Stimulated activated CD8-positive, alpha-beta memory T cell treated with anti-CD3 and anti-CD28 coated beads, Interleukin-15, amount 100 ng/mL, for 4 hours (primary cell): ENCODE measurements at places on chromosomes 5 and 9.

- no peak for DNase-seq
Observed at GRCh38 chr9:121357011-121357410, 13.0 kb downstream of the STOM start.

- no peak for DNase-seq
Observed at GRCh38 chr9:33295571-33295970, 5.3 kb downstream of the NFX1 start.

GRCh38 chr5:75886706-75887105 is 169.5 kb upstream of the POC5 start:
- no peak for DNase-seq

- no peak for DNase-seq
Observed at GRCh38 chr5:3535414-3536211, 60.0 kb upstream of the IRX1 start.

GRCh38 chr5:157857816-157858526 is 974 bp downstream of the CLINT1 start:
- DNase-seq = no peak

DNA sequence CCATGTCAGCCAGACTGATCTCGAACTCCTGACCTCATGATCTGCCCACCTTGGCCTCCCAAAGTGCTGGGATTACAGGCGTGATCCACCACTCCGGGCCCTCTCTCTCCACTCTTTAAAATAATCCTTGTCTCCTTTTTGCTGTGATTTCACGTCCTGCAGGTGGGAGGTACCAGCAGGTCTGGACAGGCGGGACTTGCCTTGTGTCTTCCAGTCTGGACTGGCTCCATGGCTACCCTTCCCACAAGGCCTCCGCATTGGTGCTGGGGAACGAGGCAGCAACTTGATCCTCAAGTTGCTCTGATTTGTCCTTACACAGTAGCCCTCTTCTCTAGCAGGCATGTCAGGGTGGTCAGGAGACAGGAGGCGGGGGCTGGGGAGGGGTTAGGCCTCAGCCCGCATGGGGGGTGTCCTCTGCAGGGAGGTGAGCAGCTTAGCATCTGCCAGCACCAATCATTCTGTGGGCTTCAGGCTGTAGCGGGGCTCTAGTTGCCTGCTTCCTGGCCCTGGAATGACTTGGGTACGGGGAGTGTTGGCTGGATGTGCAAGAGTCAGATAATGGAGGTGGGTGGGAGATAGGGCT is 54.3 kb downstream of the TENT4A start:
- DNase-seq = no peak

- no peak for DNase-seq
Observed at GRCh38 chr5:126681970-126682369, 81.2 kb downstream of the PHAX start.

- no peak for DNase-seq
Observed at GRCh38 chr9:96169484-96169883, 132.5 kb downstream of the HSD17B3 start.

- no peak for DNase-seq
Observed at GRCh38 chr5:94027145-94027544, 285.7 kb upstream of the POU5F2 start.

GRCh38 chr9:91577633-91578061 is 154.0 kb upstream of the NFIL3 start:
- no peak for DNase-seq

- no peak for DNase-seq
Observed at GRCh38 chr5:78162253-78162862, 132.1 kb downstream of the AP3B1 start.

DNA sequence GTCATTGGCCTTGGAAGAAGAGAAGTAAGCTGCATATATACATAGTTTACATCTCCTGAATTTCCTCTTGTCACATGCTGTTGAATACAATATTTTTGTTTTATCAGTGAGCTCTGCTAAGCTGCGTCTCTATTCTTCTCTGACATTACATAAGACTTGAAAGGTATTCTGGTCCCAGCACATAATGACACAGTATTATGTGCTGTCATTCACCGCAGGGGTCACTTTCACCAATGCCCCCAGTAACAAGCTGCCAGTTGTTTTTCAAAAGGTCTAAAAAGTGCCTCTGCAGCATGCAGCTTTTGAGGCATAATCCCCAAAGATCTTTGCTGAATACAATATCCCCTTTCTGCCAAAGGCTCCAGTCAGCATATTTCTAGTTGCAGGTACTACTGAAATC is 349.0 kb upstream of the FAM174A start:
- DNase-seq = no peak

DNA sequence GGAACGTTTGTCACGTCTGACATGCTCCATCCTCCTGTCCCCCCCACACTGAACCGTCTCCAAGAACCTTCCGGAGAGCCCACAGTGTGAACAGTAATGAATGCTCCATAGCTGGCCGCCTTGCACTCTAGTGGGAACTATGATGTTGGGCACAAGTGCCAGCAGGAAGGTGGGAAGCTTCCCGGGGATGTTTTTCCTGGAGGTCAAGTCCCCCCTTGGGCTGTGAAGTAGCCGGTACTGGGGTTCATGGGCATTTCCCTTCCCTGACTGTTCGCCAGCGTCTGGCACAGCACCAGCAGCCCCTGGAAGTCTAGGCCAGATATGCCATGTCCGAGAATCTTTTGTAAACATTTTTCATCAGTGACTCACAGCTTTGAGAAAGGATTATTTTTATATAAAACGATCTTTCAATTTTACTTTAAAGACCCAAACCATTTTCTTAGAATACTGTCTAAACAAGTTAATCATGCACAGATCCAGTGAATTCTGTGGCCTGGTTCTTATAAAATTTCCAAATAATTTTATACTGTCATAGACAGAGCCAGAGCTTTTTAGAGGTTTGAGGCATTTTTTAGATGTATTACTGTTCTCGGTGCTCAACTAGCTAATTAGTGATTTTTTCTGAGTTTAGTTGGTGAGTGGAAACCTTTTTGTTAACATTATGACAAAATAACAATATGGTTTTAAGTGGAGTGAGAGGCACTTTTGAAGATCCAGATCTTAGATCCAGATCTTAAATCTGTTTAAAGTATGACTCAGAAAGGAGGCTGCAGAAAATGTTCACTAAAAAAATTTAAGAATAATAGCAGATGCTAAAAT is 11.6 kb downstream of the ABL1 start:
- DNase-seq = no peak

GRCh38 chr9:128918921-128919320 is 1.9 kb upstream of the PHYHD1 start:
- DNase-seq = no peak

DNA sequence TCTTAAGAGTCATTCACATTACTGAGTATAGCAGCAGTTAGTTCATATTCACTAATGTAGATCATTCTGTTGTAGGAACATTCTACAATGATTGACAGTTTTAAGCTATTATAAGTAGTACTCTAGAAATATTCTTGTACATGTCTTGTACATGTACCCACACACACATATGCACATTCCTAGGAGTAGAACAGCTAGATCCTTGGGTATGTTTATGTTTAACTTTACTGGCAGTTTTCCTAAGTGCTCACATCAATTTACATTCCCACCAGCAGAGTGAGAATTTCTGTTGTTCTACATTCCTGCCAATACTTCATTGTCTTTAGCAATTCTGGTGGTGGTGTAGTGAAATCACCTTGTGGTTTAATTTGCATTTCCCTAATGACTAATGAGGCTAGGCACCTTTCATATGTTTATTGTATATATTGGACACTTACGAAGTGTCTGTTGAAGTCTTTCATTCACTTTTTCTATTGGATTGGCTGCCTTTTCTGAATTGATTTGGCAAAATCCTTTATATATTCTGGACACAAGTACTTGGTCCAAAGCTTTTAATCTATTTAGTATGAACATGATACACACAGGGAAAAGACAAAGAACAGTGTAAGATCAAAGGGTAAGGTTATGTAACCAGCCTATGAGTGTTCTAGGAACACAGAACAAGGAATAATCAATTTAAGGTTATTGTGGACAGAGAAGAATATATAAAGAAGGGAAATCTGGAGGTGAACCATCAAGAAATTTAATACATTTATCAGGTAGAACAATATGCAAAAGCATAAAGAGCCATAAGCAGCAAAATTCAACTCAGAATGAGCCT is 95.6 kb downstream of the MLLT3 start:
- DNase-seq = no peak

- DNase-seq = no peak
Observed at GRCh38 chr5:132640613-132641012, 17.4 kb upstream of the IL13 start.

DNA sequence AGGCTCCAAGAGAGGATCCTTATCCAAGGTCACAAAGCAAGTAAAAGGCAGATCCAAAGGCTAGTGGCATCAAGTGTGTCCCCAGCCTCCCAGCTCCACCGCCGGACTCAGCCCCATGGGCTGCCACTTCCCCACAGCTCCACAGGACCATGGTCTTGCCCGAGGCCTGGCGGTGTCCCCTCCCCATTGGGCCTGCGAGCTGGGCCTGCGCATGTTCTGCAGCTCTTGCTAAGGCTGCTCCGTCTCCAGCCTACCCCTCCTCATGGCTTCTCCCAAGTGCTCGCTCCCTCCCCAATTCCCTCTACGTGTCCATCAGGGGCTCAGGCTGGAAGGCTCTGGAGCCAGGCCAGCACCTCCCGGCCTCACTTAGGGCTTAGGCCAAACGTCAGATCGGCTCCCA is 29.4 kb downstream of the DBH start:
- DNase-seq = no peak

GRCh38 chr5:119315516-119315949 is 40.3 kb upstream of the TNFAIP8 start:
- no peak for DNase-seq

DNA sequence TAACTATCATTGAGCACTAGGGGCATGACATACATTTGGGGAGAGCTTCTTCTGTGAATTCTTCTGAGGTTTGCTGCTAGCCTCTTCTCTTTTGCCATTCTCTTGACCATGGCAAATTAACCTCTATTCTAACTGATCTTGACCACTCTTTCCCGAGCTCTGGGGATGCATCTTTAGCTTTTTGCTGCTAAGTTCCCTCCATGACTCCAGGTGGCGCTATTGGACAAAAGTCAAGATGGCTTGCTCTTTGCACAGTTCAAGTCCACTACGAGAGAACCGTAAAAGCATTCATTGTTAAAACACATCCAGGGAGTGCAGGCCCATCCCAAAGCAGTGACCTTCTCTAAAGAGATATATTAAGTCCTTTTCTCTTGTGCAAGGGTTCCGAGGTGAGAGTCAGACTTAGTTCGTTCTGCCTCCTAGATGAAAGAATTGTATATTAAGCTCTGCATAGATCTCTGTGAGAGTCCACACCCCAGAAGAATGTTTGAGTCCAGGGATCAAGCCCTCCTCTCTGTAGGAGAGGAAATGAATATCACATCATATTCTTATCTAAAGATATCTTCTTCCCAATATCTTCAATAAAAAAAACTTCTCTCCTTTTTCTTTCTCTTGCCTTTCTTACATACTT is 1152.9 kb upstream of the CDH6 start:
- no peak for DNase-seq

DNA sequence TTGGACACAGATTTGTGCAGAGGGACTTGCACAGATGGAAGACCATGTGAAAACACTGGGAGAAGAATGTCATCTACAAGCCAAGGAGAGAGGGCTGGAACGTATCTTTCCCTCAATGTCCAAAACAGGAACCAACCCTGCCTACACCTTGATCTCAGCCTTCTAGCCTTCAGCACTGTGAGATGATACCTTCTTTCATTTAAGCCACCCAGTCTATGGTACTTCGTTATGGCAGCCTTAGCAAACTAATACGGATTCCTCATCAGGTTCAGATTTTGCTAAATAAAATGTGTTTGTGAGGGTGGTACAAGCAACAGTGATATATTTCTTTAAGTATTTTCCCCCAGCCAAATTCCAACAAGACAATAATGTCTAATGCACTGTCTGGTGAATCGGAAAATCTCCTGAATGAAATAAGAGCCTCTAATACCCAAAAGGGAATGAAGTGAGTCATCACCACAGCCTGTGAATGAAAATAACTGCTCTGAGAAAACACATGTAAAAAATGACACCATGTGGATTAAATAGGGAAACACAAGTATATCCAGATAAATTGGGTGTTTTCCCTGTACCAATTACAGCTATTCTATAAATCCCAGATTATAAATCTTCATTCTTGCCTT is 182.8 kb upstream of the TARS1 start:
- DNase-seq = no peak

DNA sequence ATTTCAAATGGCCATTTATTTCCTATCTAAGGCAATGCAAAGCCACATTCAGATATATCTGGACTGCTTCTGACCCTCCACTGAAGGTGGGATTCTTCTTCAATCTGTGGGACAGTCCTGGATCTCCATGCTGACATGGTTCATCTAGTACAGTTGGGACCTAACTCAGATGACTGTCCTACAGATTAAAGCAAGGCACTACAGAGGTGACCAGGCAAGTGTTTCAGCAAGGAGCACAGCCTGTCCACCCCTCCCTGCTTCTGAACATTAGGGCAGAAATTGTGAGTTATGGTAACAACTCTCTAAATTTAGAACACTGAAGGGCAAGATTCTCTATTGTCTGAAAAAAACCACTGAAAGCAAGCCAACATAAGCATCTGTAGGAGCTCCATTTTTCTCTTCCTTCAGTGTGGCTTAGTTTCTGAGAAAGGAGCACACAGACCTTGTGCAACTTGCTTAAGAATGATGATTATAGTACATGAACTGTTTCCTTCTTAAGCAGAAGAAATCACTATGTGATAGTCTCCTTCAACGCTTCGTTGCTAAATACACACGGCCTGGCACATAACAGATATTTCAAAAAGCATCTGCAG is 62.9 kb upstream of the BARX1 start:
- DNase-seq = no peak

- DNase-seq = no peak
Observed at GRCh38 chr5:120982351-120982750, 518.3 kb downstream of the PRR16 start.

GRCh38 chr5:2112173-2113025 is 229.7 kb upstream of the IRX4 start:
- no peak for DNase-seq

- DNase-seq = no peak
Observed at GRCh38 chr5:179307931-179308471, 37.3 kb downstream of the ADAMTS2 start.

GRCh38 chr9:109781086-109781485 is 1.1 kb downstream of the PALM2AKAP2 start:
- no peak for DNase-seq

GRCh38 chr9:34628656-34629490 is at the start of gene ARID3C:
TSS of gene ARID3C (minus strand) at chr9:34629066. CDS start at chr9:34628014, 1,052 bp downstream.
- DNase-seq = no peak

DNA sequence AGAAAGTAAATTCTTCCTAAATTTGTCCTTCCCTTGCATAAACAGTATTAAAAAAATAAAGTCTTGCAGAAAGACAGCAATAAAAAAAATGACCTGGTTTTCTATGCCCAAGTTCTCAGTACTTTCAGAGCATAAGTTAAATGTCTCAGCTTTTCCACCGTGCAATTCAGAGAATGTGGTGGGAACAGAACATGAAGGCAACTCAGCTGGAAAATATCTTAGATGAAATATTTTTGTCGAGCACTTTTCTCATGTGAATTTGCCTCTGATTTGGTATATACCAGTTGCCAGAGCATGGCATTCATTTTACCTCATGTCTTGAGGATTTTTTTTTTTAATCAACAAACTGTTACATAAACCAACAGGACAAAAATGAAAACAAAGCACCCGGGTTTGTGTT is 176.1 kb downstream of the CETN3 start:
- DNase-seq = no peak

- DNase-seq = no peak
Observed at GRCh38 chr5:124132843-124133242, 613.6 kb downstream of the ZNF608 start.
